Thymus (tissue), 14 donors: ENCODE measurements at places on chromosomes 6 and 20. TPM values are rescaled to one million over a fixed set of nuclear protein-coding genes. Genes with fewer than 3 reads are reported as not detected.

CPXM1 gene
- polyA plus RNA-seq: 14.1 TPM

DNA sequence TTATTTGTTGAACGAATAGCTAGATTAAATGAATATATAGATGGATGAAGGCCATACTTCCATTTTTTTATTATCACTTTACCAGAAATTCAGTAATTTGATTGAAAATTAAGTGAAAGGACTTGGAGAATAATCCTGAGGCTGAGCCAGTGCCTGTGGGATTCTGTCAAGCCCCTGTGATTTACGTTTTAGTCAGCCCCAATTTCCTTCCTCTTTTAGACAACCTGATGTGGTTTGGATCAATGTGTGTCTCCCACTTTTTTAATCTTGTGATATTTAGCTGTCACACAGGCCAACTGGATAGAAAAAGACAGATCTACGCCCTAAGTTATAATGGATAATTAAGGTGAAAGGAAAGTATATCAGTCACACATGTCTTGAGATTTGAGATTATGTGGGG, 188.8 kb downstream of the EDN1 start:
- no peak for DNase-seq

GRCh38 chr20:22371843-22372242, 212.5 kb downstream of the FOXA2 start:
- peak; percentile 40 for DNase-seq

DNA sequence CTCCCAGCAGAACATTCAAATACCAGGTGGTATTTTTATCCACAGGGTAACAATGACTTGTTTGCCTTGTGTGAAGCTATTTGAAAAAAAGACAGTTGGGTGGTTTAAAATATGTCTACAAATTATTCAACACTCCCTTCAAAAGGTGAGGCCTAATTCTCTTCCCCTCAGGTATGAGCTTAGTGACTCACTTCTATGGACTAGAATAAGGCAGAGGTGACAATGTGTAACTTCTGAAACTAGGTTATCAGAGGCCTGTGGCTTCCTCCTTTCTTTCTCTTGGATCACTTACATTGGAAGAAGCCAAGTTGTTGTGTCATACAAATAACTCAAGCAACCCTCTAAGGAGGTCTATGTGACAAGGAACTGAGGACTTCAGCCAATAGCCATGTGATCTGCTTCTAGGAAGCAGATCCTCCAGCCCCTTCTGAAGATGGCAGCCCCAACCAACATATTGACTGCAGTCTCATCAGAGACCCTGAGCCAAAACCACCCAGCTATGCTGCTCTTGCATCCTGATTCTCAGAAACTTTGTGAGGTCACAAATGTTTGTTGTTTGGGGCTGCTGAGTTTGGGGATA, 102.6 kb downstream of the SNAP25 start:
- DNase-seq: no peak

DNA sequence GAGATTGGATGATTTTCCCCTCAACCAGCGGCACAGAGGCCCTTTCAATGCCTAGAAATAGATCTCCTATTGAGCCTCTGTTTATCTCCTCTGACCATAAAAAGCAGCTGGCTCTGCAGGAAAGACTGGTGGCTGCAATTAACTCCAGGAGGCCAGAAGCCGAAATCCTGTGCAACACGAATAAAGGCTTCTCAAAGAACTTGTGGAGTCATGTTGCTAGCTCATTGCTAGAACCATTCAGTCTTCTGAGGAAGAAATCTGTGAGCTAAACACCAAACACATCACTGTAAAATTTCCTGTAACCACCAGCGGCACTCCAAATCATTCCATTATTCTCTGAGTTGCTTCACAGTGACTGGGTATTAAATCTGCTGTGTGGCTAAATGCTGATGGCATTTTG, 49.1 kb upstream of the TPD52L1 start:
- DNase-seq: no peak

- DNase-seq: no peak
Measured at GRCh38 chr6:2976571-2977085, 5.3 kb upstream of the SERPINB6 start.

BCAS1 gene
- 1.5 TPM for polyA plus RNA-seq

DNA sequence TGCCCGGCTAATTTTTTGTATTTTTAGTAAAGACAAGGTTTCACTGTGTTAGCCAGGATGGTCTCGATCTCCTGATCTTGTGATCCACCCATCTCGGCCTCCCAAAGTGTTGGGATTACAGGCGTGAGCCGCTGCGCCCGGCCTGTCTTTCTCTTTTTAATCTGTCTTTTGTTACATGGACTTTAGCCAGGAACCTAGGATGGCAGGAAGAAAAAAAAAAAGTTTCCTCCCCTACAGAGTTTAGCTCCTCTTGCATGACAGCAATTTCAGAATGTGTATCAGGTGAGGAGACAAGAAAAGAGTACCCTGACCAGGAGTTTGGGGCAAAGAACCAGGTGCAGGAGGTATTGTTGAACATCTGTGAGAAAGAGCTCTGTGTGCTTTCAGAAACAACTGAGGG, 21.4 kb upstream of the TXLNB start:
- no peak for DNase-seq

DNA sequence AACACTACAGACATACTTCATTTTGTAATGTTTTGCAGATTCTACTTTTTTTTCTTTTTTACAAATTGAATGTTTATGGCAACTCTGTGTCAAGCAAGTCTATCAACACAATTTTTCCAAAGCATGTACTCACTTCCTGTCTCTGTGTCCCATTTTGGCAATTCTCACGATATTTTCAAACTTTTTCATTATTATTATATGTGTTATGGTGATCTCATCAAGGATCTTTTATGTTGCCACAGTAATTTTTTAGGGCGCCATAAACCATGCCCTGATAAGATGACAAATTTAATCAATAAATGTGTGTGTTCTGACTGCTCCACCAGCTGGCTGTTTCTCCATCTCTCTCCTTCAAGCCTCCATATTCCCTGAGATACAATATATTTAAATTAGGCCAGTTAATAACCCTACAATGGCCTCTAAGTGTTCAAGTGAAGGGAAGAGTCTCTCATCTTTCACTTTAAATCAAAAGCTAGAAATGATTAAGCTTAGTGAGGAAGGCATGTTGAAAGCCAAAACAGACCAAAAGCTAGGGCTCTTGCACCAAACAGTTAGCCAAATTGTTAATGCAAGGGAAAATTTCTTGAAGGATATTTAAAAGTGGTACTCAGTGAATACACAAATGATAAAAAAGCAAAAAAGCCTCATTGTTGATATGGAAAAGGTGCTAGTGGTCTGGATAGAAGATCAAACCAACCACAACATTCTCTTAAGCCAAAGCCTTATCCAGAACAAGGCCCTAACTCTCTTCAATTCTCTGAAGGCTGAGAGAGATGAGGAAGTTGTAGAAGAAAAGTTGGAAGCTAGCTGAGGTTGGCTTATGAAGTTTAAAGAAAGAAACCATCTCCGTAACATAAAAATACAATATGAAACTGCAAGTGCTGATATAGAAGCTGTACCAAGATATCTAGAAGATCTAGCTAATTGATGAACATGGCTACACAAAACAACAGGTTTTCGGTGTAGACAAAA, 194.4 kb upstream of the TAB2 start:
- DNase-seq: no peak

EPHA7 gene
- polyA plus RNA-seq: 0.39 TPM

DNA sequence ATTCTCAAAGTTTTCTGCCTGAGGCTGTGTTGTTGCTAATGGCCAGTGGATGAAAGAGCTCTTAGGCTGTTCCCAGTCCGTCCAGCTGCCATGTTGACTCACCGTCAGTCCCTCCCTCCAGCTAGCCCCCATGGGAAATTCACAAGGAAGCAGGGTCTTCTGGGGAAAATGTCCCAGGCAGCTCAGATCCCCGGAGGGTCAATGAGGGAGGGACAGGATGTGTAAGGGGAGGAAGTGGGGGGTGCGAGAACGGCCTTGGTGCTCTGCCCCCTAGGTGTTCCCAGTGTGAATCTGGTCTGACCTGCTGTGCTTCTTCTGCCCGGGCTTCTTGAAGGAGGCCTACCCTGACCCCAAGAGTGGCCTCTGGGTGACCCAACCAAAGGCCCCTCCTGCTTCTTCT, 65.9 kb downstream of the CEBPB start:
- no peak for DNase-seq

MYLK2 gene
- polyA plus RNA-seq: 1.4 TPM

SMOC2 gene
- 6.5 TPM for polyA plus RNA-seq

DNA sequence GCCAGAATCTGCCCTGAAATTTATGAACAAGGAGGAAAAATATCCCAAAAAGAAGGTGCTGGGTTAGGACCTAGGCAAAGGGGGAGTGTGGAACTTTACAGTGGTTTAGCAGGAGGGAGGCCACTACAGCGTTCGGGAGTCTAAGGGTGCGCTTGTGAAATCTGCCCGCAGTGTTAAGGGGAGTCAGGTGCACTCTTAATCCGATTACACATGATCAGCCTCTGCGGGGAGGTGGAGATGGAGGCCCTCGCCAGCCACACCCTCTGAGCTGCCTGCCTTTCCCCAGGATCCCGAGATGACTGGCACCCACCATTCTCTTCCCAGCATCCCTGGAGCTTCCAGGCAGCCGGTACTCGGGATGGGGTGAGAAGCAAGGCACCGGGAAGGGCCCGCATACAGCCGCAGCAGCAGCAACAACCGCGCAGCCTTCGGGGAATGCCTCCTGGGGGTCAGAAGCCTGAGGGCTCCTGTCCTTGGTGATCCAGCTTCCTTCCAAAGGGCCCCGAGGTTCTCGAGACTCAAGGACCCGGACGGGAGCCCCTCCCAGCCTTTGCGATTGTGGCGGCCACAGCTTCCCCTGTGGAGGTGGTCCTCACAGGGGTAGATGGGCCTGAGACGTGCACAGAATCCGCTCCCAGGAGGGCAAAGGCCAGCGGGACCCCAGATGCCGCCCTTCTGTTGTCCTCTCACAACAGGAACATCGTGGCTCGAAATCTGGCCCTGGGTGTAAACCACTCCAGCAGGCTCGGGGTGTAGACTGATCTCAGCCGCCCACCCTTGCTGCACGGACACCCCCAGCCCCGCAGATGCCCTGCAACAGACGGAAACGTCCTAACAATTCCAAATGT, 57.3 kb upstream of the CST7 start:
- DNase-seq: no peak

DNA sequence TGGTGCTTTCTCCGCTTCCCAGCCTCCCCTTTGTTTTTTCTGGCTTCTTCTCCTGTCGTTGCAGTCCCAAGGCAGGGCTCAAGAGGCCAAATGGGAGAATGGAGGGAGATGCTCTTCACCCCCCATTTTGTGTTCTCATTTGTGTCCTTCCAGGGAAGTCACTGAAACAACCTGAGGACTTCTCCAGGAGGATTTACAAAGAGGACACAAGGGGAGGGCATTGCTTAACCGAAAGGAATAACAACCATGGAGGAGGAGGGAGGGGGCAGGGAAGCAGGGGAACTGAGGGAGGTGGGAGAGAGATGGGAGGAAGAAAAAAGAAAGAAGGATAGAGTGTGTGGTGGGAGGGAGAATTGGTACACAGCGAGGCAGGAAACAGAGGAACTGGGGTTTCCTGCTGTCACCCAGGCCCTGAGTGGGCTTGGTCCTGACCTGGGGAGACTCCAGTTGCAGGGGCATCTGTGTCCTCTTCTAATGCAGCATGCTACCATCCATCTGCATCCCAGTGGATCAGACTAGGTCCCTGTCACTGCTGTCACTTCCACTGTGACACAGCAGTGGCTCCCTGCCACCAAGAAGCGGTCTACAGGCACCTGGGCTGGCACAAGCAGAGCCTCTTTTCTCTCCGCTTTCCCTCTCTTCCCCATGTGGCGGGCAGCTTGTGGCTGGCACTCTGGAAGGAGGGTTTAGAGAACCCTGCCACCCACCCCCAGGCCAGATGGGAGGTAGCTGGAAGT, 17.1 kb upstream of the MLN start:
- no peak for DNase-seq

DNA sequence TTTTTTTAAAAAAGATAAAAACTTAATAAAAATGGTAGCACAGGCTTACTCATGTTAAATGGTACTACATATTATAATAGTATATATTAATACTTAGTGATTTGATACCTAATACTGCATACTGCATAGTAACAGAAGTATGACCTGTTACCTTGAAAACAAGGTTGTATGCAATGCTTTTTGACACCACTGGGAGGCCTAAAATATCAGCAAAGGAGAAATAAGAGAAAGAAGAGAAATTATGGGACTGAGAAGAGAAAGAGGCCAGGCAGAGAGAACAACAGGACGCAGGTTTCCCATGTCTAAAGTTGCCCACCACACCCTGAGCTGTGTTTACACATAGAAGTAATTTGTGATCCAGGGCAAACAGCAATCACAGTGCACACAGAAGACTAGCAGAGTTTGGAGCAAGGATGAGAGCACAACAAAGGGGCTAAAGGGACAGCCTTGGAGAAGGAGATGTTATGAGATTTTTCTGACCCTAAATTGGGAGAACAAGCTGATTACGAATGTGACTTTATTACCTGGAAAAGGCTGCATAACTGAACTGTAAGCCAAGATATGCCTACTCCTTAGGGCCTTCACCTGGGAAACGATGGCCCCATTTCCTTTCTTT, 73.2 kb downstream of the ROS1 start:
- no peak for DNase-seq

- DNase-seq: no peak
Measured at GRCh38 chr6:146224449-146224848, 195.6 kb downstream of the GRM1 start.

DNA sequence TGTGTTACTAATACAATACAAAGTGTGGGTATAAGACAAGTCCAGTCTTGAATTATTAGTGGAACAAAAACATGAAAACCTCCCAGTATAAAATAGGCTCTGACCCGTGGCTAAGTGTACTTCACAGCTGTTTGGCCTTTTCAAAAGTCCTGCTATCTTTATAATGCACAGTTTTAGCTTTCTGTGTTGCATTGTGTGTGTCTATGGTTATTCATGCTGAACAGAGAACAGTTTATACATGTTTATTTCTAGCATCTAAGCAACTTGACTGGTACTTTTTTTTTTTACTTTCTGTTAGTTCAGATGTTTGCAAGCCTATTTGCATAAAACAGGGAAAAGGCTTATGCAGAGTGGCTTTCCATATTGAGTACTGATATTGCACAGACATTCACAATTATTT, 119.2 kb upstream of the CCN2 start:
- no peak for DNase-seq

CNKSR3 gene
- polyA plus RNA-seq: 8.2 TPM

DNA sequence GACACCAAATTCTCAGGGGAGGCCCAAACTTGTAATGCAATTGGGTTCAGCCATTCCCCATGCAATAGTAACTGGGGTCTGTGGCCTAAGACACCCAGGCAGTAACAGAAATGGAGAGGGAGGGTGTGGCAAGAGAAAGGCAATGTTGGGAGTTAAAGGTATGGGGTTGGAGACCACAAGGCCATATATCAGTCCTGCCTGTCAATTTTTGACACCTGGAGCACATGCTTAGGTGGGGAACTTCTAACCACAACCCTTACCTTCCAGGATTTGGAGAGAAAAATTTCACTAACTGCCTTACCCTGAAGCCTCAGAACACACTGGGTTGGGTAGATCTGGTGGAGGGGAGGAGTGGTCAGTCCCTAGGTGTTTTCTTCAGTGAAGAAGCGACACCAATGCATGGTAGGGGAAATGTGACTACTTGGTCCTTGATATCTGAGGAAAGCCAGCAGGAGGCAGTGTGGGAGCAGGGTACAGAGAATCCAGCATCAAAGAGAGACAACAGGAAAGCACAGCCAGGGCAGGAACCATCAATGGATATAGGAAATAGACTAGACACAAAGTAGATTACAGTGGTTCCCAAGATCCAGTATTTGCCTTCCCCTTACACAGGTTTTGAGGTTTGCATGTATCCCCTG, 6.8 kb upstream of the USP49 start:
- peak; percentile 76 for DNase-seq

HLA-DPB1 gene
- polyA plus RNA-seq: 575 TPM

- no peak for DNase-seq
Measured at GRCh38 chr6:144549837-144550747, 265.0 kb downstream of the UTRN start.
